ENCODE measurements at places on chromosomes 2 and 18.

GRCh38 chr18:65725251-65726050 is 25.4 kb upstream of the CDH7 start:
- no peak for DNase-seq

DNA sequence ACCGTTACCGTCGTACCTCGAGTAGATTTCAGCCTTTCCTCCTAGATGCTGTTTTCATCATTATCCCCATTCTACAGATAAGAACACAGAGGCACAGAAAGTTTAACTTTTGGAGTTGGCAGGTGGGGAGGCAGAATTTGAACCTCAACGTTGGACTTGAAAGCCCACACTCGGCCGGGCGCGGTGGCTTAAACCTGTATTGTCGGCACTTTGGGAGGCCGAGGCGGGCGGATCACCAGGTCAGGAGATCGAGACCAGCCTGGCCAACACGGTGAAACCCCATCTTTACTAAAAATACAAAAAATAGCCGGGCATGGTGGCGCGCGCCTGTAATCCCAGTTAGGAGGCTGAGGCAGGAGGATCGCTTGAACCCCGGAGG is 11.5 kb downstream of the CATIP start:
- no peak for DNase-seq

GRCh38 chr2:20080839-20081415 is 29.5 kb upstream of the LAPTM4A start:
- DNase-seq = no peak

DNA sequence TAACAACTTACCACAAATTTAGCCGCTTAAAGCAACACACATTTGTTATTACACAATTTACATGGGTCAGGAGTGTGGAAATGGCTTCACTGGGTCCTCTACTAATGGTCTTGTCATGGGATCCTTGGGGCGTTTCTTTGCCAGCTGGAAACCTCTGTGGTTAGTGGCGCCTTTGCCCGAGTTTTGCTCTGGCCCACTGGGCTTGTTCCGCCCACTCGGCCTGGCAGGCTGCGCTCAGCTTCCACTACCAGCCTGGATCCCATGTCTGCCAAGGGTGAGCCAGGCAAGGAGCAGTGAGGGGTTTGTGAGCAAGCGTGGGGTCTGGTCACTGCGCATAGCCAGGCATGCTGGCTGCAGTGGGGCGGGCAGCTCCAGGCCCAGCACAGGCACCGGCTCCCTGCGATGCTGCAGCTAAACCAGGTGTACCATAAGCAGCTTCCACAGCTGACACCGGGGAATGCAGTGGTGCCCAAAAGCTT is 16.2 kb upstream of the MBD2 start:
- no peak for DNase-seq

All from stimulated activated CD8-positive, alpha-beta memory T cell treated with anti-CD3 and anti-CD28 coated beads, Interleukin-4, amount 100 ng/mL, for 1 hour (primary cell).